Activated CD4-positive, CD25-positive, alpha-beta regulatory T cell (primary cell): ENCODE measurements at places on chromosomes 2 and 18.
A peak's percentile ranks its signal among the peaks of the same experiment; 100 is the strongest.

DNA sequence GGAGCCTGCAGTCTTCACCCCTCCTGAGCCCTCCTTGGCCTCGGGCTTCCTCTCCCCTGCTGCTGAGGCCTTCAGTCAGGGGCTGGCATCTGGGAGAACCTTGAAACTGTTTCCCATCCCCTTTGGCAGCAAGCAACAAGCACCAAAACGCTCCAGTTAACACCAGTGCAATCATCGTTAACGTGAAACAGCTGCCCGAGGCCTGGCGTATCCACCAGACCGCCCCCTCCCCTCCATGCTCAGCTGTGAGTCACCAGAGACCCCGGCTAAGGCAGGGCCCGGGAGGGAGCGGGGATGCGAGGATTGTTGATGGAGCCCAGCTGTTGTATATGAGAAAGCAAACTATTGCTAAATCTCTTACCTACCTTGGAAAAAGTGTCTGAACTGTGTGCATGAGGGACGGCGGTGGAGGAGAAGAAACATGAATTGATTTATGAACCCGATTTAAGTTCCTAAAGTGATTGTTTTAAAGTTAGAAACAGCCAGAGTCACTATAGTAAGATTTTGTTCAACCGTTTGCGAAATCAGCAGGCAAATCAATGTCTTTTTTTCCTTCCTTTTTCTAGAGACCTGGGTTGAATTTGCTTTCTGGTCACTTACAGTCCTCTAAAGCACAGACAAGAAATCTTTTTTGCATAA, 5.2 kb downstream of the ZFP36L2 start:
- DNase-seq = no peak

GRCh38 chr2:44529448-44529847, 167.7 kb downstream of the CAMKMT start:
- no peak for DNase-seq

- no peak for DNase-seq
Observed at GRCh38 chr2:9944330-9944758, 7.1 kb upstream of the GRHL1 start.

DNA sequence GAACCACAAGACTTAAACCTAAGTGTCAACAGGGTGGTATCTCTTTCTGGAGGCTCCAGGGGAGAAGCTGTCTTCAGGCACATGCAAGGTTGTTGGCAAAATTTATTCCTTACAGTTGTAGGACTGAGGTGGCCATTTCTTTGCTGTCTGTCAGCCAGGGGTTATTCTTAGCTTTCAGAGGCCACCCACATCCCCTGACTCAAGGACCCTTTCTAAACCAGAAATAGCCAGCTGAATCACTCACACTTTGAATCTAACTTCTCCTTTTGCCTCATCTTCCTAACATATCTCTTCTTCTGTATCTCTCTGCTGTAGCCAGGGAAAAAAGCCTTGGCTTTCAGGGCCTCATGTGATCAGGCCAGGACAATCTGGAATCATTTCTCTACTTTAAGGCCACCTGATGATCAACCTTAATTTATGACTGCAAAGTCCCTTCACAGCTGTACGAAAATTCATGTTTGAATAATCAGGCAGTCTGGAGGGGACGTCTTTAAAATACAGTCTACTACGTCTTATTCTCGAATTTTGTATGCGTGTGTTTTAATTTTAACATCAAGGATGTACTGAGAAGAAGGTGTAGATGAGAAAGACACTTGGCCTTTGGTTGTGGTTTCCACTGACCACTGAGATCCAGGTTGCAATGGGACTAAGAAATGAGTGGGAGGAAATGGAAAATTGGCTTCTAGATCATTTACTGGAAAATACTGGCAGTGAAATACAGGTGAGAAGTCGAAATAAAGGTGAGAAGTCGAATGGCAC, 90.4 kb downstream of the DOCK10 start:
- no peak for DNase-seq

DNA sequence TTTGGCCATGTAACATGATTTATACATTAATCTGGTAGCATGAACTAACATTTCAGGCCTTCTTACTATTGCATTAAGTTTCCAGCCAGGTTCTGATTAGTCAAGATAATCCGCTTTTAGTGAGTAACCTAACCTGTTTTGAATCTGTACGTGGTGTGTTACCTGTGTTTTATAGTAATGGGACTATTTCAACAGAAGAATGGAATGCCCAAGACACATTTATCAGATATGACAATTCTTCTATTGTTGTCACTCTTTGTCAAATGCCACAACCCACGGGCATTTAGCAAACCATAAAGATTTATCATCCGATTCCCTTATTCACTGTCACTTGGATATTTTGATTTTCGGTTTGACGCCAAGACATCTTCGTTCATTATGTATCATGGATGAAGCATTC, 117.9 kb downstream of the ETAA1 start:
- no peak for DNase-seq

GRCh38 chr2:170006587-170007325, 171.2 kb upstream of the MYO3B start:
- no peak for DNase-seq

DNA sequence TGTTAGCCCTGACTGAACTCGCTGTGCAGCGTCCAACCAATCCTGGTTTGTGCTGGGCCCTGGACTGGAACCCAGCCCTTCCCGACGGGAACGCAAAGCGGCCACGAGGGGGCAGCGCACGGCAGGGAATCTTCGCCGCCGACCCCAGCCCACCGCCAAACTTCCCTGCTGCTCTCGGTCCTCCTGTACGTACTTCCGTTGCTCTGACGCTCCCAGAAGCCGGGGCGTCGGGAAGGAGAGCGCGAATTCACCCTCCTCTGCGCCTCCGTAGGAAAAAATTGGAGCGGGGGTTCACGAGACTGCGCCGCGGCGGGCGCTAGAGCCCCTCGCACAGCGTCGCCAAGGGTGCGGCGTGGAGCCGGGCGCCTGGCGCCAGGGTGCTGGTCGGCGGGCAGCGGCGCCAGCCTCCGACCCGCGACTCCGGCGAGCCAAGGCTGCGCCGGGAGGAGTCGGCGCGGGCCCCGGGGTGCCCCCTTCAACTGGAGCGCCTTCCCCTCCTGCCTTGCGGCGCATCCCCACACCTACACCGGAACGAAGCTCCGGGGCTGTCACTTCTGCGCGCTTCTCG, 873 bp upstream of the SH3RF3 start:
- peak; percentile 49 for DNase-seq
